ENCODE measurements at places on chromosomes 16 and 17. TPM values are rescaled to one million over a fixed set of nuclear protein-coding genes. Genes with fewer than 3 reads are reported as not detected.

The SDF2 gene
- total RNA-seq, result 66.1 TPM

The TMEM220 gene
- 10.2 TPM for total RNA-seq

The SHCBP1 gene
- total RNA-seq, result 19.5 TPM

The FBXO39 gene
- not detected for total RNA-seq

The TERB1 gene
- not detected for total RNA-seq

The EVI2B gene
- not detected for total RNA-seq

The TMEM88 gene
- 0.80 TPM for total RNA-seq

The RNF43 gene
- total RNA-seq, result 5.6 TPM

The CCL8 gene
- total RNA-seq, result not detected

The SNRNP25 gene
- 28.2 TPM for total RNA-seq

The OTOA gene
- not detected for total RNA-seq

The HBM gene
- total RNA-seq, result not detected

The PTX4 gene
- not detected for total RNA-seq

The PSMC5 gene
- total RNA-seq, result 30.8 TPM

The TVP23C gene
- 5.7 TPM for total RNA-seq

The G6PC1 gene
- not detected for total RNA-seq

The MYH8 gene
- total RNA-seq, result not detected

The CCDC144A gene
- total RNA-seq, result not detected

The PNPO gene
- 37.4 TPM for total RNA-seq

The MMP2 gene
- total RNA-seq, result 1.7 TPM

The TBC1D3C gene
- total RNA-seq, result not detected

The SLC5A11 gene
- 0.05 TPM for total RNA-seq

The TOP3A gene
- total RNA-seq, result 31.8 TPM

The OTOP2 gene
- not detected for total RNA-seq

The TNFRSF13B gene
- total RNA-seq, result not detected

The CTF1 gene
- total RNA-seq, result 0.13 TPM

The CBX2 gene
- 18.0 TPM for total RNA-seq

The CD68 gene
- total RNA-seq, result 74.5 TPM
